ENCODE measurements at places on chromosomes 7 and 10.

GRCh38 chr7:65938336-65938895 lies 43.6 kb downstream of the GUSB start:
- no peak for DNase-seq

GRCh38 chr10:11444531-11445228 lies 166.8 kb downstream of the USP6NL start:
- no peak for DNase-seq

DNA sequence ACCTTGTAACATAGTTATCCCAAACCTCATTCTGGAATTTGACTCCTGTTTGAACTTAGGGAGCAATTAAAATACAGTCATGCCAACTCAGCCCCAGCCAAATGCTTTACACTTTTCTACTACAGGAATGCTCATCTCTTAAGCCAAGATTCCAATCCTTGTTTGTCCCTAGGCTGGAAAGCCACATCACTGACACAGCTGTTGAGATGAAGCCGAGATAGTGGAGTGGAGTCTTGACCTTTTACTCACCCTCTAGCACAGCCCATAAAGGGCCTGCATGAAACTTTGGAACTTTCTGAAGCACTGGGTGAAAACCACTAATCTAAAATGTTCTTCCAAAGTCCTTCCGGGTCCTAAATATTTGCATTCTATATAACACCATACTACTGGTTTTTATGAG lies 247.3 kb downstream of the ETV1 start:
- DNase-seq: no peak

- DNase-seq: no peak
Observed at GRCh38 chr10:75662715-75663114, 231.3 kb downstream of the LRMDA start.

DNA sequence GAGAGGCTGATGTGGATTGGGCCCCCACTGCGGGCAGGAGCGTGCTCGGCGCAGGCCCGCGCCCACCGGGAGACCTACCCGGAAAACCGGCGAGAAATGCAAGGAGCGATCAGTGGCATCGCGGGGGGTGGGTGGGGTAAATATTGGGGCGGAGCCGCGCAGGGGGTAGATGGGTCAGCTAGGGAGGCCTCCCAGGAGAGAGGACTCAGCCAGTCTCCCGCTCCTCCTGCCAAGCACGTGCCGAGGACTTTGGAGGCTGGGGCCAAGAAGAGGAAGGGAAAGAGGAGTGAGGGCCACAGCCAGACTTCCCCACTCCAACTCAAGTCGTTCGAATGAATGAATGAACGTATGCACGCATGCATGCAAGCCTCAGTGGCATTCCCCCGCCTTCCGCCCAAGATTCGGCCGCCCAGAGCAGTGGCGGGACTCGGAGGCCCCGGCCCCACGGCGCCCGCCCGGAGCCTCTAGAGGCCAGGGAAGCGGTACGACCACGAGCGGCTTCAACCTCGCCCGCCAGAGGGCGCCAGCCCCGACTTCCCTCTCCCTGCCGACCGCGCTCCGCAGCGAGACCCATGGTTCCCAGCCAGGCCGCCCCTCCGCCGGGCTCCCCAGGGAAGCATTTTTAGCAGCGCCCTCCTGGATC lies 3.6 kb downstream of the NPM3 start:
- peak; percentile 90 for DNase-seq

- no peak for DNase-seq
Observed at GRCh38 chr10:5856701-5857004, 33.0 kb downstream of the ANKRD16 start.

GRCh38 chr10:14153570-14154055 lies 177.1 kb downstream of the FRMD4A start:
- DNase-seq: no peak

- no peak for DNase-seq
Observed at GRCh38 chr10:105075031-105075430, 433.9 kb downstream of the SORCS3 start.

GRCh38 chr7:114695182-114695581 lies 226.7 kb upstream of the MDFIC start:
- DNase-seq: no peak

- DNase-seq: no peak
Observed at GRCh38 chr7:64618785-64619456, 47.0 kb upstream of the ZNF107 start.

- no peak for DNase-seq
Observed at GRCh38 chr10:119642556-119643111, 8.5 kb upstream of the BAG3 start.

DNA sequence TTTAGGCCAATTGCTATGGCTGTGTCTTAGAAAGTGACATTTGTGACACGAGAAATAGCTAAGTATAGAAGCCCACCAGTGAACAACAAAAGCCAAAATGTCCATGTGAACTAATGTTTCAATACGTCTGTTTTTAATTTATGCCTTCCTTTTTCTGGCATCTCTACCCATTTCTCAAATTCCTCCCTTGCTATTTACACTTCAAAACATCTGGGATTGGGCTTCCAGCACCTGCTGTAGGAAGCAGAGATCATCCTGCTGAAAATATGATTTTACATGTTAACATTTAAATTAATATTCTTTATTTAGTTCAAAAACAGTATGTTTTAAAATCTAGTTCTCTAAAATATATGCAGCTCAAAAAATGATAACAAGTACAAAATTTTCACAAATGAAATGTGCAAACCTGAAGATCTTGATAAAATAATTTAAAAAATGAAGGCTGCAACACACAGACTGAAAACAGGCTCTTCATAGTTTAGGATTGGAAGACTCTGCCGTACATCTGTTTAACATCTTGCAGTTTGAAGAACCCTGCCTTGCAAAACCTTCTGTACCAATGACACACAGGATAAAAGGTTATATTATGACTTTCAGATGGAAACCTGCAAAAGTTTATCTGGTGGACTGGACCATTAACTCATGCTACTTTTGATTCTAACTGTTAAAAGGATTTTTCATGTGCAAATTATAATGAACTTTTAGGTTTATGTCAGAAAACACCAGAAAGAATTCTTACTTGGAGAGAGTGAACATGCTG lies 408.4 kb downstream of the SUGCT start:
- DNase-seq: no peak

DNA sequence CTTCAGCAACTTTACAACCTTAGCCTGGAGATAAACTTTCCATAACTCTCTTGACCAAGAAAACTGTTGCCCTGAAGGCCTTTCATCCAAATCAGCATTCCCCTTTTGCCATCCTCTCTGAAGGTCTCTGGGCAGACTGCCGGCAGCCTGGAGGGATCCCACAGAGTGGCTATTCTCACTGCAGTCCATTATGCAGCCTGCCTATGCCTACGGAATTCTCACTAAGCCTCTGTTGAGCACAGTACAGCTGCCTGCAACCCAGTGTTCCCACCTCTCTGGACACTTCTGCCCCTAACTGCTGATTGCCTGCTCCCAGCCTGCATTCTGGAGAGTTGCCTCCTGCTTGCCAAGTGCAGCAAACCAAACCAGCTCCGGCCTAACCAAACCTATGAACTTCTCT lies 548.9 kb upstream of the STEAP1 start:
- DNase-seq: no peak

DNA sequence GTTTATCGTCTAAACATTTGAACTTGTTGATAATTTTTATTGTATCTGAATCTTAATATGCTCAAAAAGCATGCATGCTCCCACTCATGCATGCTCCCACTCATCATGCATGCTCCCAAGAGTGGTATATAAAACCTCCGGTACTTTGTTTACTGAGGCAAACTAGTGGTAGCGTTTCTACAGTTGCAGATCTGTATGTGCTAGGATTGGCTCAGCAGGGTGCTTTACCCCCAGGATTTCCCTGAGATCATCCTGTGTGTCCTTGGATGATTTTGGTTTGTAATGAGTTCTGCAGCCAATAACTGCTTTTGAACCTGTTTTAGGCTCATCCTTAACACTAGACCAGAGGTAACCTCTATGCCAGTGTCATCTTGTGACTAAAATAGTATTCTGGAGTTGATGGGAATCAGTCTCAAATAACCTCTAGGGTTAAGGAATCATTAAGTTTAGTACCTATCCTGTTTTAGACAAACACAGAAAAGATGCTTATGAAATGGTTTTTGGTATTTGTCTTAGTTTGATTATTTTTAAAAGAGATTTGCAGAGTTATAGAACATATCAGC lies 40.4 kb downstream of the PHTF2 start:
- DNase-seq: no peak

DNA sequence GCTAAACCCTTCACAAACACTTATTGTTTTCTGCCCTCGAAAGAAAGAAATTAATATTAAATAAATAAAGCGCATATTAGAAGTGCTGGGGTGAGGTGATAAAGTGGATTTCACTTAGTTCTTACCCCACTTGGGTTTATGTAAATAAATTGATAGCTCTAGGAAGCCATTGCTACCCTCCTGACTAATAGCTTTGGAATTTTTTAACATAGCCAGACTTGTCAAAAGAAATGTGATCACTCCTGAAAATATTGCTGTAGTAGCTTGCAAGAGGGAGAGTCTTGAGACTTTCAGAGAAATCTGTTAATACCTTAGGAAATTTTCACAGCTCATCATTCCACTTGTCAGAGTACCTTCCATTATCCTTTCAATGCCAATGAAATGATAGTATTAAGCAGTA lies 7.6 kb downstream of the ARL5B start:
- no peak for DNase-seq

- DNase-seq: no peak
Observed at GRCh38 chr7:80699045-80699638, 60.7 kb downstream of the CD36 start.

DNA sequence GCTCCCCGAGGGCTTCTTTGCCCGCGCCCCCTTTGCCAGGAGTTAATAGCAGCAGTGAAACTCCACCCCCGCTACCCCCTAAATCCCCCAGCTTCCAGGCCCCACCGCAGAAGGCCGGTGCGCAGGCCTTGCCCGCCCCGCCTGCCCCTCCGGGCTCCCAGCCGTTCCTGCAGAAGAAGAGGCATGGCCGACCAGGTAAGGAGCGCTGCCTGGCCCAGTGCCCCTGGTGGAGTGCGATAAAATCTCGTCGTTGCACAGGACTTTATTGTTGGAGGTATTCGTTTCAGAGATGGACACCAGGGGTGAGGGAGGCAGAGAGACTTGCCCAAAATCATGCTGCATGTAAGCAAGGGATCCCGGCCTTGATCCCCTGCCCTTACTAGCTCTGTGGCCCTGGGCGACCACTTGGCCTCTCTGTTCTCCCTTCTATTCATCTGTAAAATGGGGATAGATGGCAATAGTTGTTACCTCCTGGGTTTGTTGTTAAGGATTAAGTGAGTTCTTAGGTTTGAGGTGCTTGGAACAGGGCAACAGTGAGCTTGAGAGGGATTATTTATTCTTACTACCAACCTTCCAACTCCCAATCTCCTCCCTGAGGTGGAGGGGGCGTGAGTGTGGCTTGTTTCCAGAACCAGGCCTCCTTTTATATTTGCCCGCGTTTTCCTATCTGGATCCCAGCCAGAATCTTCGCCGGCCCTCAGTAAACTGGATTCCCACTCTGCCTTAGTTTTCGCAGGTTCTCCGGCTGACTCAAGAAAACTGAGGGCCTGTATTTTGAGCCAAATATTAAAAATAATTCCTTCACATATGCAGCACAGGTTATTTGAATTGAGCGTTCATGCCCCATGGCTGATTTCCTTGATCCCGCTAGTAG lies 78.3 kb downstream of the WIPF3 start:
- no peak for DNase-seq

DNA sequence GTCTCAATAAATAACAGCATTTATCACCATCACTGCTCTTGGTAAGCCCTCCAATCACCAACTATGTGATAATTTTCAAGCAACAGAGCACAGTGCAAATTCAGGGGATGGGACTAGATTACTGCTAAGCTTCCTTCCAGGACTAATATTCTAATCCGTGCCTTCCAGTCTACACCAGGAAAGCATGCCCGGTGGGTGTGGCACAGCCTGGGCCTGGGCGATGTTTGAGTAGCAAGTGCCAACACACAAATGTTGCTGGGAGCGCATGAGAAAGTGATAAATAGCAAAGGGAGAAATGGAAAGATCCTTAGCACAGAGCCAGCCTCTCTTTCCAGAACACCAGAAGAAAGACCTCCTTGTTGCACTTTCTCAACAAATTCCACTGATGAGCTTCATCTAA lies 13.5 kb upstream of the TM9SF3 start:
- DNase-seq: no peak

DNA sequence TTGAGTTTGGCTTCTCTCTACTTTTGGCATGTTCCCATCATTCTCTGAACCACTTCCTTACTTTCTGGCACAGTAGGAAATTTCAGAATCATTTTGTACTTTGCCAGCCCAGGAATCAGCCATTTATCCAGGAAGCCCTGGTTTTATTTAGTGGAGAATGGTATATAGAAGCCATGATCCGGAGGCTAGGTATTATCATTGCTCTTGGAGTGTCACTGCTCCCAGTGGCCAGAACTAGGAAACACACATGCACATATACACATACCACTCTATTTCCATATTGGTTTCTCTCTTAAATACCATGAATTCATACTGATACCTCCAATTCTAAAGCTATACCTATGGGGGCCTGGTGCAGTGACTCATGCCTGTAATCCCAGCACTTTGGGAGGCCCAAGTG lies 36.3 kb downstream of the SUFU start:
- DNase-seq: peak; percentile 39

- no peak for DNase-seq
Observed at GRCh38 chr10:53434413-53434812, 661.8 kb upstream of the MBL2 start.

GRCh38 chr10:22934726-22935125 lies 6.9 kb downstream of the ARMC3 start:
- DNase-seq: no peak

GRCh38 chr10:131078131-131078881 lies 233.2 kb downstream of the TCERG1L start:
- peak; percentile 10 for DNase-seq

- DNase-seq: no peak
Observed at GRCh38 chr10:47127188-47127785, 172.7 kb upstream of the GDF10 start.

GRCh38 chr7:30649717-30650420 lies 32.4 kb downstream of the CRHR2 start:
- DNase-seq: no peak

DNA sequence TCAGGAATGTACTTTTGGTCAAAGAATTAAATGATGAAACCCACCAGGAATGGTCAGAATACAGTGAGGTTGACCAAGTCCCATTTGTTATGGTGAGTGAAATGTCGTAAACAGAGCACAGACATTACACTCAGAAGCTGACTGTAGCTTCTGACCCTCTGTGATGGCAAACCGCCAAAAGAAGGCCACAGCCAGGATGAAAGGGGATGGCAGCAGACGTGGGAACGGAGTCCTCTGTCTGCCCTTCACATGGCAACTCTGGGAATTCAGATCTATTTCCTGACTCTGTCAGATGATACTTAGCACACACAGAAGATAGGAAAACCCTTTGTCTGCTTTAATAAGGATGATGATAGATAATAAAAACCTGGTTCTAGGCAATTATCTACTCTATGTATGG lies 757.1 kb downstream of the SORCS3 start:
- DNase-seq: no peak
